Heart right ventricle (tissue), 16 donors: ENCODE measurements at places on chromosomes 4 and X. TPM values are rescaled to one million over a fixed set of nuclear protein-coding genes. Genes with fewer than 3 reads are reported as not detected.
A peak's percentile ranks its signal among the peaks of the same experiment; 100 is the strongest.

- no peaks in the 10 kb centered on the region for H3K27me3 ChIP-seq
- H3K27ac ChIP-seq: no peak overlapping the region
- DNase-seq: peak; percentile 56
- H3K4me1 ChIP-seq: peaks cover 11% of the 10 kb centered on the region
- no peaks in the 10 kb centered on the region for H3K36me3 ChIP-seq
Observed at GRCh38 chr4:25440478-25441030, 63.5 kb downstream of the ANAPC4 start.

DNA sequence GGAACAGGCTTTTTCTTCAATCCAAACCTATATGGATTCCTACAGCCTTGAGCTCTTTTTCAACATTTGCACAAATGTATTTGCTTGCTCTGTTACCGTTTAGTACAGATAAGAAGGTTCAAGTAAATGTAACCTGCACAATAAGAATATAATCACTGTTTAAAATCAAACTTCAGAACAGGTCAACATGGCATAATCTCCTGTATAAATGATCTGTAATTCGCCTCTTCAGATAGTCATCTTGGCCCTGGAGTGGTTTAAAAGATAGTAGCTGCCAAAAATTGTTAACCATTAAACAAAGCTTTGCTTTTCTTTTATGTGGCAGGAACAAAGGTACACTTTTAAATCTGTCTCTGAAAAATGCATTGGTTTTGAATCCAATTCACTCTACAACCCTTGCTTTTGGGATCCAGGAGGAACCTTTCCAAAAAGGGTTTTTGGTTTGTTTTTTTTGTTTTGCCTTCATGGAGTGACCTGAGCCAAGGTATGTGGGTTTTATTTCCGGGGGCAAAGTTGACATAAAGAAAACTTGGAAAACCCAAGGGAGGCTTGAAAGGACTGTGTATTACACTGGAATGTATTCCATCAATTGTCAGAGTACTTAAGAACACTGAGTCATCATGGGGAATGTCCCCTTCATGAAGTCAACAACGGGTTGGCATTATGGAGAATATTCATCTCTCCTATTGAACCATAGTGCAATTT is 210.4 kb upstream of the HCCS start:
- DNase-seq: no peak
- no peak overlapping the region for H3K4me3 ChIP-seq
- H3K36me3 ChIP-seq: no peaks in the 10 kb centered on the region

The PITX2 gene
- not detected for total RNA-seq

The NEIL3 gene
- total RNA-seq: not detected

The PRPS1 gene
- 31.6 TPM for total RNA-seq

The JAKMIP1 gene
- total RNA-seq: not detected
